ENCODE measurements at places on chromosomes 16 and 17.

GRCh38 chr16:50816901-50817555 lies 75.1 kb downstream of the CYLD start:
- H3K36me3 ChIP-seq = no peaks in the 10 kb centered on the region
- no peak for DNase-seq
- no peak overlapping the region for H3K4me3 ChIP-seq
- H3K4me1 ChIP-seq = no peaks in the 10 kb centered on the region
- no peaks in the 10 kb centered on the region for H3K27me3 ChIP-seq

DNA sequence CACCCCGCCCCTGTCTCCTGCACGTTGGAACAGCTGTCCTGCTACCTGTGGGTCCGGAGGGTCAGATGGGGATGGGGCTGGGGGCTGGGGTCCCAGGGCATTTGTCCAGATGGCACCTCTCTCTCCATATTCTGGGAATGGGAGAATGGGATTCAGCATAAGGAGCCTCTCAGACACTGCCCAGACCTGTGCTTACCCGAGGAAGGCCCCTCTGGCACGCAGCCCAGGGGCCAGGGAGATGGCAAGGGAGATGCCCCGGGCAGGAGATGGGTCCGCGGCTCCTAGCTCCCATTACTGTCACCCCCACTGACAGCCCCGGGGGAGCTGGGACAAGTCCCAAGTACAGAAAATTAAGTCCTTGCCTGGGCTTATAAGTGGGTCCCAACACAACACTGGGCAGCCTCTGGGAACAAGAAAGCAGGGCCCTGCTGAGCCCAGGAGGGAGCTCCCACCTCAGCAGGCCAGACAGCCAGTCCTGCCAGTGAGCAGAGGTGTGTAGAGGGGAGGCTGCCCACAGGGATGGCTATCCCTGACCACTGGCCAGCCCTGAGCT lies 1.8 kb downstream of the VASN start:
- no peak overlapping the region for H3K27ac ChIP-seq
- H3K4me1 ChIP-seq = peaks cover 47% of the 10 kb centered on the region
- peaks cover 5% of the 10 kb centered on the region for H3K27me3 ChIP-seq
- peak overlapping the region; percentile 26 for H3K4me3 ChIP-seq
- no peak for DNase-seq

DNA sequence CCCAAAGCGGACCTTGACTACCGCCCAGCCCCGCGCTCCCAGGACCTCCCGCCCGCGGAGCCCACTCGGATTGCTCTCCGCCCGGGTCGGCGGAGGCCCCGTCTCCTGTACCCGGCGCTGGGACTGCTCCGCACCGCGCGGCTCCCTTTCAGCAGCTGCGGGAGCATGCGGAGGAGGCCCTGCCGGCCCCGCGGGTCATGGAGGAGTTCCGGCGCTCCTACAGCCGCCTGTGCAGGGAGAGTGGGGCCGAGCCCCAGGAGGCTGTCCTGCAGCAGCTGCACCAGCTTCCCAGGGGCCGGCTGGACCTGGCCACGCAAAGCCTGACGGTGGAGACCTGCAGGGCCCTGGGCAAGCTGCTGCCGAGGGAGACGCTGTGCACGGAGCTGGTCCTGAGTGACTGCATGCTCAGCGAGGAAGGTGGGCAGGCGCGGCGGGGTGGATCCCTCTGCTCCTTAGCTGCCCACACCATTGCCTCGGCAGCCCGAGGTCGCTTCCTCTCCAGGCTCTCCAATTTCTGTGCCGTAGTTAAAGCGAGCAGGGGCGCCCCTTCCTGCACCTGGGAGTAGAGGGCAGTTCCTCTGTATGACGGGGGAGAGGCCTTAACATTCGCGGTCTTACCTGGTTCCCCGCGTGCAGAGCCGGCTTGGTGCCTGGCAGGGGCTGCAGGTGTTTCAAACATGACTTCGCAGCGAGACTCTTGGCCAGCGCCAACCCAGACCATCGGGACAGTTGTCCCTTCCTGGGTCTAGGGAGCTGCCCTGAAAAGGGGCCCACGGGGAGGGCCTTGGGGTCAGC lies 539 bp downstream of the LRRC45 start:
- DNase-seq = no peak
- H3K4me3 ChIP-seq = peak overlapping the region; percentile 78
- peaks cover 11% of the 10 kb centered on the region for H3K4me1 ChIP-seq
- no peaks in the 10 kb centered on the region for H3K36me3 ChIP-seq

GRCh38 chr17:68777243-68777855 lies 176.2 kb upstream of the FAM20A start:
- peak; percentile 65 for DNase-seq
- H3K27ac ChIP-seq = no peak overlapping the region
- no peak overlapping the region for H3K4me3 ChIP-seq
- H3K36me3 ChIP-seq = no peaks in the 10 kb centered on the region

GRCh38 chr17:47949197-47949759 lies 7.9 kb downstream of the PNPO start:
- no peaks in the 10 kb centered on the region for H3K36me3 ChIP-seq
- peaks cover 5% of the 10 kb centered on the region for H3K4me1 ChIP-seq
- H3K27ac ChIP-seq = no peak overlapping the region

DNA sequence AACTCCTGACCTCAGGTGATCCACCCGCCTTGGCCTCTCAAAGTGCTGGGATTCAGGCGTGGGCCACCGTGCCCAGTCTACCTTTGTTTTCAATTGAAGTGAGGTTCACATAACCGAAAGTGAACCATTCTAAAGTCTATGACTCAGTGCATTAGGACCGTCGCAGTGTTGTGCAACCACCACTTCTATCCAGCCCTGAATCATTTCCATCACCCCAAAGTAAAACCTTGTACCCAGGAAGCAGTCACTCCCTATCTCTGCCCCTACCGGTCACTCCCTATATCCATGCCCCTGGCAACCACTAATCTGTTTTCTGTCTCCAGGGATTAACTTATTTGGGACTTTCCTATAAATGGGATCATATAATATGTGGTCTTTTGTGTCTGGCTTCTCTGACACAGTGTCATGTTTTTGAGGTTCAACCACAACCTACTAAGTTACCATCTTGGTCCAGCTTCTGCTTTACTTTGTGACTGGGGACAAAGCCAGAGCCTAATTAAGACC lies 28.3 kb upstream of the CDC42EP4 start:
- no peaks in the 10 kb centered on the region for H3K27me3 ChIP-seq
- H3K27ac ChIP-seq = no peak overlapping the region
- DNase-seq = no peak
- H3K4me1 ChIP-seq = peaks cover 40% of the 10 kb centered on the region
- H3K4me3 ChIP-seq = no peak overlapping the region

All from neural progenitor cell (in vitro differentiated cells).